ENCODE measurements at places on chromosomes 2 and 18.
A peak's percentile ranks its signal among the peaks of the same experiment; 100 is the strongest.

GRCh38 chr2:185227391-185227790 is 511.2 kb upstream of the FSIP2 start:
- no peak for DNase-seq

DNA sequence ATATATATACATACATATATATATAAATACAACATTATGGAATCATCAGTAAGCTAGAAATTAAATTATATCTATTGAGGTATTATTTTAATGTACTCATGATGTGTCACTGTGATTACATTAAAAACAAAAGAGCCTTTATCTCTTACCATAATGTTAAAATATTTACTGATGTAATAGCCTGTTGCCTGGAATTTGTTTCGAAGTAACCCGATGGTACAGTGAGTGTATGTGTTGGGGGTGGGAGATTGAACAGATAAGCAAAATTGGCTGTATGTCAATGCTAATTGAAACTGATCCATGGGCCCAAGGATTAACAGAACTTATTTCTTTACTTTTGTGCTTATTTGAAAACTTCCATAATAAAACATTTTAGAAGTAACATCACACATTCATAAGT is 1473.2 kb downstream of the LRP1B start:
- no peak for DNase-seq

GRCh38 chr2:98737848-98738247 is 6.9 kb upstream of the MGAT4A start:
- no peak for DNase-seq

- DNase-seq, result no peak
These were observed 45.1 kb upstream of the SERTAD2 start for GRCh38 chr2:64698668-64699444.

DNA sequence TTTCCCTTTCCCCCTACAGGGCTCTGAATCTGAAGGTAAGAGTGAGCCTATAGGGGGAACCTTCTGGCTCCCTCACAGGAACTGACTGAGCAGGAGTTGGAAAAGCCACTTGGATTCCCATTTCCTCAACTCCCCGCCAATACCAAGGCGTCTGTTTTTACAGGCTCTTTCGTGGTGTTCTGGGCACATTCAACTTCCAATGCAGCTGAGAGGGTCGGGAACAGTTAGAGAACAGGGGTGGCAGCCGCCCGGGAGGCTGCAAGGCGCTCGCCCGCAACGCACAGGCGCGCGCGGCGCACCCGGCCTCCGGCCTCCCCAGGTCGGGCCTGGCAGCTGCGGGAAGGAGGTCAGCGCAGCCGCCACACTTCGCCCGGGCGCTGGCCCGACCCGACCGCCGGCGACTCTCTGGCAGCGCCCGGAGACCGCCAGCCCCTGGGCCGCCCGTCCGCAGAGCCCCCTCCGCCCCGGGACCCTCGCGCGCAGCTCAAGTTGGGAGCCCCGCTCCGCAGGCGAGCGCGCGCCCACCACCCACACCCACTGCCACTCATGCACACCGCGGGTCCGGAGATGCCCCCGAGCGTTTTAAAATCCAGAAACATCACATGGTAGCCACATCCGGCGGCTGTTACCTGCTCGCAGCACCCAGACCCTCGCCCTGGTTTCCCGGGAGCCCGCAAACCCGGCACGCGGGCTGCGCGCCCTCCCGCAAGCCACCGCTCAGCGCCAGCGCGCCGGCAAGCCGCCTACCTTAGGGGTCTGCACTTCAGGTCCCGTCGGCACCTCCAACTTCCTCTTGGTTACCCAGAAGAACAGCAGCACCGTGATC is 816 bp downstream of the GALNT14 start:
- DNase-seq, result no peak

GRCh38 chr2:233448220-233448559 is 93.9 kb downstream of the DGKD start:
- no peak for DNase-seq

GRCh38 chr18:63180971-63181376 is 138.6 kb downstream of the BCL2 start:
- DNase-seq, result no peak

DNA sequence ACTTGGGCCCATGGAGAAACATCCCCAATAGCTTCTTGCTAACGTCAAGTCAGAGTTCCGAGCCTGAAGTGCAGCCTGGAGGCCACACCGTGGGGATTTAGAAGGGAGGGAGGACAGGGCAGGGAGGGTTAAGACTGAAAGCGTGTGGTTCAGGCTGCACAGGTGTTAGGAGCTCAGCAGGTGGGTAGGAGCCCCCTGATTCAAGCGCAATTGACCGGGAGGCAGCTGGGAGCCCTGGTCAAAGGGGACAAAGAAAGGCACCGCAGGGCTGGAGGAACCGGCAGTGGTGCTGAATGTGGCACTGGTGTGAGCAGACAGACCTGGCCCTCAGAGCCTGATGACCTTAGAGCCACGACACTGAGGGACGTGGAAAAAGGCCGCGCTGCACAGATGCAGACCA is 149.6 kb downstream of the TMEM18 start:
- DNase-seq, result no peak

DNA sequence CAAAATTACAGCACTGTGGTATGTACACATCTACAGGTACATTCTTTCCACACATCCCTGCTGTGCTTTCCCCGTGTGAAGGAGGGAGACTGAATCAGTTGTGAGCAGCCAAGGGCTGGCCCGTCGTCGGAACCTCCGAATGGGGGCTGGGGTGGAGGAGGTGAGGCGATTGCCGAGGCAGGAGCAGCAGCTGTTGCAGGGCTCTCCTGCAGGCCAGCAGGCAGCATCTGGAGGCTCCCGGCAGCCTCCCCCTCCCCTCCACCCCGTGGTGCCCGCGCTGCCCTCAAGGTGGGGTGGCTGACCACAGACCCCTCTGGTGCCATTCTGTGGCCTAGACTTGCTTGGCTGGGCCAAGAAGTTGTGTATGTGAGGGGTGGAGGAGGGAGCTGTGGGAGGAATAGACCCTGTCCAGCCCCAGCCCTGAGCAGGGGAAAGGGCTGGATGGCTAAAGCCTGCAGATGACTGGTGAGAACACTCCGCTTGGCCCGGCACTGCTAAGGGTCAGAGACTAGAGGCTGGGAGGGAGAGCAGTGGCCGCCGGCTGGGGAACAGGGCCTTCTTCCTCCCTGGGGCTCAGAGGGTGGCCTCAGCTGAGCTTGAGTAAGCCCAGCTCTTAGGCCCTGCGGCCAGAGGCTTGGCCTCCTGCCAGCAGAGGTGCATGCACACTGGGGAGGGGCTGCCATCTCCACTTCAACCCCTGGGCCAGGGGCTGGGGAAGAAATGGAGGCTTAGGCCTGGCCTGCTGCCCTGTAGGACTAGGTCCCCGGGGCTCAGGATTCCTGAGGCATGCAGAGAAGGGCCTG is 7.6 kb downstream of the STAMBP start:
- no peak for DNase-seq

- DNase-seq, result no peak
These were observed 504 bp downstream of the ASAP2 start for GRCh38 chr2:9206991-9207640.

- DNase-seq, result no peak
These were observed 1.4 kb upstream of the PLCL1 start for GRCh38 chr2:197803033-197803444.

DNA sequence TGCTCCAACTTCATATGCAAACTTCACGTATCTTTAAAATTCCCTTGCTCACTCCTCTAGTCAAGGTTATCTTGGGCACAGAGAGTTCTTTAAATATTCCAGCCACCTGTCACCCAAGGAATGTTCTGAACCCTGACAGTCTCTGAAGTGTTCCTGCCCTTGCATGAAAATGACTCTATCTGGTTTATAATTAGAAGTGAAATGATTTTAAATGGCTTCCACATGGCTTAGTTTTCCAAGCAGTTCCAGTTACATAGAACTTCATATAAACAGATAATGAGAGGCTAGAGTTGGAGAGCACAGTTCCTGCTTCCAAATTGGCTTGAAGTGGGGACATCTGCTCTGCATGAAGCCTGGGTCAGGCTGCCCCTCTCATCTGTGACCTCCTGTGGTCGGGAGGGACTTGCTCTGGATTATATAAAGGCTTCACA is 81.9 kb downstream of the SLC4A3 start:
- no peak for DNase-seq

GRCh38 chr2:205902041-205902899 is 183.7 kb downstream of the INO80D start:
- DNase-seq, result no peak

GRCh38 chr2:241064008-241064801 is 37.9 kb downstream of the MTERF4 start:
- peak; percentile 15 for DNase-seq

DNA sequence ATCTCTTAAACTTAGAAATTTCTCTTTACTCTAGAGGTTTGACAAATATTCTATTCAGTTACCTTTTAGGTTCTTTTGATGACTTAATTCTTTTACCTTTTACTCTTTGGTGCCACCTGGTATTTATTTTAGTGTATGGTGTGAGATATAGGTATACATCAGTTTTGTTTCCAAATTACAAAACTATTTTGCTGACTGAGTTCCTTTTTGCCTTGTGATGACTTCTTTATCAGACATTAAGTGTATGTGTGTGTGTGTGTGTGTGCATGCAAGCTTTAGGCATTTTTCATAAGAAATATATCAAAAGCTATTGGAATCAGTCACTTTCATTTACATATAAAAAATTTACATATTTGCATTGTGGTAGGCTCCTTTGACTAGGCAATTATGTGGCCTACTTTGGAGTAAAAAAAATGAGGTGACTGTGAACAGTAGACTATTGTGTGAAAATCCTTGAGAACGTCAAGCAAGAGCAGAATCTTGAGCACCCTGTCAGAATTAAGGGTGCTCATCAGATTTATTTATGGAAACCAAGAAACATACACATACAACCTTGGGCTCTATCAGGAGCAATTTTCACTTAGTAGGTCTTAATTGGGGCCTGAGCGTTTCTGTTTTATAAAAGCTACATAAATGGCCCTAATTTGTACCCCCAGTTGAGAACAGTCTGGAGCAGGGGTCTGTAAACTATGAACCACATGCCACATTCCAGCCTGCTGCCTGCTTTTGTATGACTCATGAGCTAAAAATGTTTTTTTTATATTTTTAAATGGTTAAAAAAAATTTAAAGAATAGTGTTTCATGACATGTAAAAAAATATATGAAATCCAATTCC is 415.9 kb downstream of the SLC4A3 start:
- no peak for DNase-seq

DNA sequence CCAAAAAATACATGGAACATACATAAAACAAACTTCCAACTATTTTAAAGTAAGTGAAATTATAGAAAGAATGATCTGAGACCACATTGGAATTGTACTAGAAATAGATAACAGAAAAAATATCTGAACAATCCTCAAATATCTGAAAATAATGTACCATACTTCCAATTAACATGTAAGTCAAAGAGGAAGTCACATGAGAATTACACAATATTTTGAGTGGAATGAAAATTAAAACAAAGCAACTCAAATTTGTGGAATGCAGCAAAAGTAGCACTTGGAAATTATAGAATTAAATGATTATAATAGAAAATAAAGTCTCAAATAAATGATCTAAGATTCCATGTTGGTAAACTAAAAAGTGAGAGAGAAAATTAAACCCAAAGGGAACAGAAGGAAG is 38.3 kb upstream of the CTIF start:
- DNase-seq, result no peak

- no peak for DNase-seq
These were observed 223.0 kb downstream of the RND3 start for GRCh38 chr2:150264442-150264841.

DNA sequence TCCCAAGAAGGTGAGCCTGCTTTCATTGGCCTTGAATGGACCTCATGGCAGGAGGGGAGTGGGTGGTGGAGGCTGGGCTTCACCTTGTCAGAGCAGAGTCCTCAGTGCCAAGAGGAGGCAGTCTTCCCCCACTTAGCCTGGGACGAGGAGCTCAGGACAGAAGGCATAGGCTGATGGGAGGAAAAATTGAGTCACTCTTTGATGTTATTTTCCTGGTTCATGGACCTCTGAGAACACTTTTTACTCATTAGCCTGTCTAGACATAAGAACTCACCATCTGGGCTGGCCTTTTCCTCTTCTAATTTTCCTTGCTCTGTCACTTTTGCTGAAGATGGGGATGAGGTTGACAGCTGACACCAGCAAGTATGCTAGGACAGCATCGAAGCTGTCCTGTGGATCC is 225.7 kb upstream of the TNP1 start:
- DNase-seq, result no peak

GRCh38 chr2:33213244-33213643 is 263.2 kb upstream of the RASGRP3 start:
- no peak for DNase-seq

DNA sequence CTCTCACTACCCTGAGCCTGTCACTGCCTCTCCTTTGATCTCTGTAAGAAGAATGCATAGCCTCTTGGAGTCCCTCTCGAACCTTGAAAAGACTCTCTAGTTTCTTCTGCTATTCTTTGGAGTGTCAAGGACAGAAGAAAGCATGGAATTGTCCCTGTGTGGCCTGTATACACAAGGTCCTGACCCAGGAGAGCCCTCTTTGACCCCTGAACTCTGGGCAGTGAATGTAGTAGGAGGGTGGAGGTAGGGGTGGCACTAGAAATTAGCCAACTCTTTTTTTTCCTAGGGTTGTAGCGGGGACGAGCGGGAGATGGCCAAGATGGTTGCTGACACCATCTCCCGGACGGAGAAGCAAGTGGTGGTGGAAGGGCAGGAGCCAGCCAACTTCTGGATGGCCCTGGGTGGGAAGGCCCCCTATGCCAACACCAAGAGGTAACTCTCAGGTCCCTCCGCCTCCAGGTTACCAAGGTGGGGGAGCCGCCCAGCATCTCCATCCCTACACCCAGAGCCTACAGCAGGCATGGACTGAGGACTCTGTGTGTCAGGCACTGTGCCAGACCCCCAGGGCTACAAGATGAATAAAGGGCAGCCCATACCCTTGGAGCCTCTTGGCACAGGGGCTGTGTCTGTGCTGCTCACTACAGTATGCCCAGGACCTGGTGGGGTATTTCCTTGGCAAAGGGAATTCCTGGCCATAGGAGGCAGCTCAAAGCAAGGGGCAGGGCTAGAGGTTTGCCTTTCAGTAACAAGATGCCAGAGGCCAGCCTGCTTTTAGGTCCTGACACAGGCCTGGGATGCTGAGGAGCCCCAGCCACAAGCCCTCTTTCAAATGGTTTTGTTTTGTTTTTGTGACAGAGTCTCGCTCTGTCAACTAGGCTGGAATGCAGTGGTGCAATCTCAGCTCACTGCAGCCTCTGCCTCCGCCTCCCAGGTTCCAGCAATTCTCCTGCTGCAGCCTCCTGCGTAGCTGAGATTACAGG is 16.4 kb downstream of the VIL1 start:
- DNase-seq, result no peak

- no peak for DNase-seq
These were observed 270.1 kb downstream of the EIPR1 start for GRCh38 chr2:3107567-3107966.

DNA sequence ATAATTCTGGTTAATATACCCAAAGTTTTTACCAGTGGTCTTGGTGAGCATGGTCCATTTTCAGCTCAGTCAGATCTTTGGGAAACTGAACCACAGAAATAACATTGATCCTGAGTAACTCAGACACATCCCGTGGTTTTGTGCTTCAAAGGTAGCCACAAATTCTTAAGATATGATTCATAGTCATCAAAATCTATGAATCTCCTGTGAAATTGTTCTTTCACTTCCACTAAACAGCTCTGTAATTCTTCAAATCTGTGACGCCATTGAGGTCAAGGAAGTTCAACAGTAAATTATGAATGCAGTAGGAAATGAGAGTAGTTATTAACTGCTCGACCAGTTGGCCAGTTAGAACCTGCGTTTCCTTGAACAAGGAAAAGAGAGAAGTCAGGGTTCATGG is 147.3 kb downstream of the IRS1 start:
- DNase-seq, result no peak

GRCh38 chr2:9782197-9782719 is 61.0 kb upstream of the TAF1B start:
- peak; percentile 68 for DNase-seq

- DNase-seq, result no peak
These were observed 93.2 kb downstream of the DHRS9 start for GRCh38 chr2:169162613-169163012.

- peak; percentile 64 for DNase-seq
These were observed 101.6 kb downstream of the SPTBN1 start for GRCh38 chr2:54557601-54558187.

All from activated T-helper 9 cell treated with anti-CD3 and anti-CD28 coated beads, Interleukin-2, amount 50 U/mL, for 16 hours (primary cell).